ENCODE measurements at places on chromosomes 6 and 20. TPM values are rescaled to one million over a fixed set of nuclear protein-coding genes. Genes with fewer than 3 reads are reported as not detected.

GRCh38 chr6:46795816-46796215 is 2.6 kb downstream of the MEP1A start:
- H3K27me3 ChIP-seq = no peaks in the 10 kb centered on the region
- no peaks in the 10 kb centered on the region for H3K4me1 ChIP-seq
- DNase-seq = no peak

DNA sequence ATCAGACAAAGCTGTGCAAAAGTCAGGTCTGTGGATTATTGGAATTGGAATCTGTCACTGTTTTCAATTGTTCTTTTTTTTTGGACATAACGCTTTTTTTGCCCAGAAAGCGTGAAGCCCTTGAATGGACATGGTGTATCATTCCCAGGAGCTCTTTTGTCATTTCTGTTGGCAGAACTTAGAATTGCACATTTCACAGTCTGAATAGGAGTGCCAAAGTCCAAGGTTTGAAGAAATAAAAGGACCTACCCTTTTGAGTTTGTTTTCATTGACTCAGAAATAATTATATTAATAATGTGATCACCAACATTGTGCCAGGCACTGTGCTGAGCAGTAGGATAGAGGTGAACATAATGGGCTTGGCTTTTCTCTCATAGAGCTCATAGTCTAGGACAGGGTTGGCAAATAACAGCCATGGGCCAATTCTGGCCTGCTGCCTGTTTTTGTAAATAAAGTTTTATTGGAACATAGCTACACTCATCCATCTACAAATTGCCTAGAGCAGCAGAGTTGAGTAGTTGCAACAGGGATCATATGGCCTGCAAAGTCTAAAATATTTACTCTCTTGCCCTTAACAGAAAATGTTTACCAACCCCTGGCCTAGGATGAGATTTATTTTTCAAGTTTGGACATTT is 62.6 kb upstream of the ATXN1 start:
- H3K36me3 ChIP-seq = no peaks in the 10 kb centered on the region
- DNase-seq = no peak
- no peaks in the 10 kb centered on the region for H3K4me1 ChIP-seq
- H3K4me3 ChIP-seq = no peak overlapping the region
- H3K27ac ChIP-seq = no peak overlapping the region

DNA sequence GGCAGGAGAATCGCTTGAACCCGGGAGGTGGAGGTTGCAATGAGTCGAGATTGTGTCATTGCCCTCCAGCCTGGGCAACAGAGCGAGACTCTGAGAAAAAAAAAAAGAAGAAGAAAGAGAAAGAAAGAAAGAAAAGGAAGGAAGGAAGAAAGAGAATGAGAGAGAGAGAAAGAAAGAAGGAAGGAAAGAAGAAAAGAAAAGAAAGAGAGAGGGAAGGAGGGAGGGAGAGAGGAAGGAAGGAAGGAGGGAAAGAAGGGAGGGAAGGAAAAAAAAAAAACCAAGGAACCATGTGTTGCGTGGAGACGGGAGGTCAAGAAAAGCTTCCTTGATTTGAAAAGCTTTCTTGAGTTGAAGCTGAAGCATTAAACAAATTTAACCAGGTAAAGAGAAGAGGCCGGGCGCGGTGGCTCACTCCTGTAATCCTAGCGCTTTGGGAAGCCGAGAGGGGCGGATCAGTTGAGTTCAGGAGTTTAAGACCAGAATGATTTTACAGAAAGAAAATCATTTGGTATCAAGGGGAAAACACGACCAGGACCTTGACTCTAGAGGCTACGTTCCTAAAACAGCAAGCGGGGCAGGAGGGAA is 90.5 kb upstream of the PRSS16 start:
- H3K27ac ChIP-seq = peak overlapping the region; percentile 69
- no peaks in the 10 kb centered on the region for H3K36me3 ChIP-seq
- no peak for DNase-seq

DNA sequence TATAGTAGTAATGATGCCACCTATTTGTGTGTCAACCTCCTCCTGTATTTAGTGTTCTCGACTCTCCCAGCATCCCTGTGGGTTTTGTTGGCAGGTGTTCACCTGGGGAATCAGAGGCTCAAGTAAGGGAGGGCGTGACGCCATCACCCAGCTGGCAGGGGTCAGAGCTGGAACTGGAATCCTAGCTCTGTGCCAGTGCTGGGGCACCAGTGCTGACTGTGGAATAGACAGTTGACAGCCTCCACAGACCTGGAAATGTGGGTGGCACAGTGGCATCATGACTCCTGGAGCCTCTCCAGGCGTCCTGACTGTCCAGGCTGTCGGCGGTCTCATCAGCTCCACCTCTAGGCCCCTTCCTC is 102.8 kb downstream of the SYCP2 start:
- H3K27me3 ChIP-seq = no peaks in the 10 kb centered on the region
- H3K27ac ChIP-seq = no peak overlapping the region
- no peak for DNase-seq
- H3K36me3 ChIP-seq = no peaks in the 10 kb centered on the region

- H3K27me3 ChIP-seq = no peaks in the 10 kb centered on the region
- H3K4me3 ChIP-seq = no peak overlapping the region
- peak overlapping the region; percentile 59 for H3K27ac ChIP-seq
- H3K4me1 ChIP-seq = no peaks in the 10 kb centered on the region
- peak; percentile 71 for DNase-seq
Observed at GRCh38 chr6:105326833-105327770, 75.8 kb downstream of the PREP start.

DNA sequence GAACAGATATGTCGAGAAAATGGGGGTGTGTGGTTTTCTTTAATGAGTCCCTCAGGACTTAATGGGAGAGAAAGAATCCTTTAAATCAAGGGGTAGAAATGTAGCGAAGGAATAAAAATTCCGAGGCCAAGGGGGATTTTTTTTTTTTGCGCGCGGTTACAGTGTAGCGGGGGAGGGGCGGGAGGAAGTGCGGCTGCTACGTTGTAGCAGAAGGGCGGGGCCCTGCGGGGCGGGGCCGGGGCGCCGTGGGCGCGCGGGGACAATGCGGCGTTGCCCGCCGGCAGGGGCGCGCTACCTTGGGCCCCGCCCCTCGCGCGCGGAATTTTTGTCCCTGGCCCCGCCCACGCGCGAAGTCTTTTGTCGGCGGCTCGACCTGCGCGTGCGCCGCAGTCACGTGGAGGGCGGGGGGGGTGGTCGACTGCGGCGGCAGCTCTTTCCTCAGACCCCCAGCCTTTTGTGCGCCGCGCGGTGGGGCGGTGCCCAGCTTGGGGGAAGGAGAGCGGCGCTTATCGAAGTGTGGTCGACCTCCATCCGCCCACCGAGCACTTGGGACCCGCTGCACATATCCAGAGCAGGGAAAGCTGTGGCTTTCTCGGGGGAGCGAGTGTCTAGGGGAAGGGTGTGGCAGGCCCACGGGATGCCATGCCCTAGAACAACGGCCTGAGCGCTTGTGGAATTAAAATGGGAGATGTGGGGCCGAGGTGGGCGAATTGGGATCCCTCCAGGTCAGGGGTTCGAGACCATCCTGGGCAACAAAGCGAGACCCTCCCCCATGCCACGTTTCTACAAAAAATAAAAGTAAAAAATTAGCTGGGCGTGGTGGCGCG is 1.3 kb downstream of the TUBB start:
- H3K4me1 ChIP-seq = peaks cover 3% of the 10 kb centered on the region
- H3K27ac ChIP-seq = peak overlapping the region; percentile 88
- H3K4me3 ChIP-seq = peak overlapping the region; percentile 93
- DNase-seq = peak; percentile 92

GRCh38 chr6:93789532-93789931 is 370.2 kb upstream of the EPHA7 start:
- DNase-seq = no peak
- H3K4me3 ChIP-seq = no peak overlapping the region
- H3K36me3 ChIP-seq = no peaks in the 10 kb centered on the region
- no peak overlapping the region for H3K27ac ChIP-seq
- no peaks in the 10 kb centered on the region for H3K27me3 ChIP-seq

The BCAS4 gene
- total RNA-seq = 6.6 TPM

The CST5 gene
- not detected for total RNA-seq

The KIFC1 gene
- 2.0 TPM for total RNA-seq

The PMEPA1 gene
- total RNA-seq = 13.2 TPM

The ULBP2 gene
- 1.3 TPM for total RNA-seq

The PNLDC1 gene
- total RNA-seq = 0.29 TPM

The GPX5 gene
- total RNA-seq = not detected

Data from breast epithelium (tissue), 4 donors.